ENCODE measurements at places on chromosomes 4 and X.

- DNase-seq: no peak
Measured at GRCh38 chrX:70508296-70508911, 63.8 kb downstream of the DLG3 start.

GRCh38 chr4:78513411-78513975 lies 38.1 kb upstream of the ANXA3 start:
- DNase-seq: no peak

DNA sequence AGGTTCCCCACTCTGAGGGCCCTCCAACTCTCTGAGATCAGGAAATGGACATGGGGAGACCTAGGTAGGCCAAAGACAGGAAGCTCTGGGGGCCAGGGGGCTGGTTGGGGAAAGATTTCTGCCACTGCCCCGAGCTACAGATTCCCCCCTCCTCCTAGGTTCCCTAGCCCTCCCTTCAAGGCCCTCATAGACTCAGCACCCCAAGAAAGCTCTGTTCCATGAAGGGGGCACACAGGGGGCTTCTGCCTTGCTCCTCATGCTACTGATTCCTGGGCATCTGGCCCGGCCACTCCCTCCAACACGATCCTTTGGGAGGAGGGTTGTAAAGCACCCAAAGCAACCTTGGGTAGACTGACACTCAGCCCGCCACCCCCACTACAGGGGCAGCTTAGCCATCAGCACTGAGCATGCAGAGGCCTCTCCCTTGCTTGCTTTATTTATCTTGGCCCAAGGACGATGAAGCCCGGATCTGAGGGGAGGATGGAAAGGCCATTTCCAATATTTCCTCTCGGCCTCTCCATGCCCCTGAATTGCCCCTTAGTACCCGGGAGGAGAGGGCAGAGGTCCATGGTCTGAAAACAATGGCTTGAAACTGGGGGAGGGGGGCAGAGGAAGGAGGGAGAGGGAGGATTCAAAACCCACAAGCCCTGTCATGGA lies 146.7 kb downstream of the PJA1 start:
- no peak for DNase-seq

- DNase-seq: no peak
Measured at GRCh38 chrX:12115377-12115776, 22.9 kb upstream of the FRMPD4 start.

DNA sequence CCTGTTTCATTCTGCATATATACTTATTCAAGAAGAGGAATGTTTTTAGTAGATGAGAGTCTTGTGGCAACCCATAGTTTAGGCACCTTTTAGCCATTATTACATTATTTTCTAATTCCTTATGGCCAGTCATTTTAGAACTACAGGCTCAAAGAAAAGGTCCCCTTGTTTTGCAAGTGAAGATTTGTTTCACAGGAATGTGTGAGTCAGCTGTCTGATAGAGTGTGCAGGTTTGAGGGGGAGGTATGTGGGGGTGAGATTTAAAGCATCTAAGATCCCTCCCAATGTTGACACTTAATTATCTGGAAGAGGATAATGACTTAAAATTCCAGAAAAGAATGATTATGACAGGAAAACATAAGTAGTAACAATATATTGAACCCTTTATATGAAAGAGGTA lies 495.6 kb downstream of the KCNIP4 start:
- DNase-seq: no peak

DNA sequence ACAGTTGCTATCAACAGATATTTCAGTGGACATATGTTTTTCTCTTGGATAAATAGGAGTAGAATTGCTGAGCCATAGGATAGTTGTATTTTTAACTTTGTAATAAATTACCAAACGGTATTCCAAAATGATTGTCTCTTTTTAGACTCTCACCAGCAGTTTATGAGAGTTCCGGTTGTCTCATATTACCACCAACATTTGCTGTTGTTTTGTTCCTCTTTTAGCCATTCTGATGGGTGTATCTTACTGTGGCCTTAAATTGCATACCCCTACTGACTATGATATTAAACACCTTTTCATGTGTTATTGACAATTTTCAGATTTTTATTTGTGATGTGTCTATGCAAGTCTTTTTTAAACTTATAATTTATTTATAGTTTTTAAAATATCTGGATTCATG lies 39.7 kb downstream of the SNX25 start:
- no peak for DNase-seq

- DNase-seq: no peak
Measured at GRCh38 chr4:140515423-140515822, 8.5 kb upstream of the ELMOD2 start.

DNA sequence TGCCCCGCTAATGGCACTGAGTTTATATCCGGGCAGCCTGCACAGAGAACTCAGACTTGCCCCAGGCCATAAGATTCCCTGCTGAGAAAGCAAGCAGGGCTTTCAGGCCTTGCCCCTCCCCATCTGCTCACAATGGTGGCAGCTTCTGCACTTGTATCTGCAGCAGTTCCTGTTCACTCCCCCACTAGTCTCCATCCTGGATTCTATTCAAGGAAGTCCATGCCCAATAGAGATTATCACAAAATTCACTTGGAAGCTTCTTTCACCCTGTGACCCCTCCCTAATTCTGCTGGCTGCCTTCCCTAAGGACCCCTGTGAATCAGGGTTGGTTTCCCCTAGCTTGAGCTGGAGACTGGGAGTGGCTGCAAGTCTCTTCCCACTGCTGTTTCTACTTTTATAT lies 34.5 kb upstream of the UCP1 start:
- DNase-seq: no peak

- no peak for DNase-seq
Measured at GRCh38 chr4:173499658-173500535, 30.1 kb downstream of the HAND2 start.

GRCh38 chr4:54103190-54103574 lies 3.2 kb downstream of the GSX2 start:
- no peak for DNase-seq

- no peak for DNase-seq
Measured at GRCh38 chr4:37670249-37670648, 15.9 kb downstream of the RELL1 start.

GRCh38 chr4:47485768-47486167 lies 693 bp downstream of the ATP10D start:
- DNase-seq: no peak

DNA sequence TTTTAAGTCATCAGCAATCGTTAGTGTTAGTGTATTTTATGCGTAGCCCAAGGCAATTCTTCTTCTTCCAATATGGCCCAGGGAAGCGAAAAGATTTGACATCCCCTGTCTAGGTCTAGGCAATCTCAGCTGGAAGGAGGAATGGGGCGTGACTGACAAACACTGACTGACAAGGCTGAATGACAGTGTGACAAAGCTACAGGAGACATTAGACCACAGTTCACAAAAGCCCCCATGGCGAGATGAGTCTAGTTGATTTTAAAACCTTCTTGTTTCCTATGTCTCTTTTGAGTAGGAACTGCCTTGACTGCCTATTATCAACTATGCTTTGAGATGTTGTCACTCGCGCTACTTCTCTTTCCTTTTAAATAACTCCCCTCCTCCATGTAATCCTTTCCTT lies 42.3 kb downstream of the QRFPR start:
- no peak for DNase-seq

DNA sequence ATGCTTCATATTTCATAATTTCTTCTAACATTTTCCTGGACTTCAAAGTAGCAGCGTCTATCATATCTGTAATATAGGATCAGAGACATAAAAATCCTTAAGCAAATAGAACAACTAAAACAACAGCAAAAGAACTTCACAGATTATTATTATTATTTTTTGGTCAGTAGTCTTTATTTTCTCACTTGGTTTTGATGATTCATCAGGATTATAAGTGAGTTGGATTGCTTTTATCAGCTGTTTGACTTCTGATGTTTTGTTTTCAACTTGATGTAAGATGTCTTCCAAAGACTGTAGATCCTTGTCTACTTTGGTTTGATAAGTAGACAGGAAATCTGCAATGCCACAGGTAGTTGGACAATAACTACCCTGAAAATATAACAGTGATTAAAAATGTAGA lies 623 bp downstream of the FGG start:
- DNase-seq: no peak

DNA sequence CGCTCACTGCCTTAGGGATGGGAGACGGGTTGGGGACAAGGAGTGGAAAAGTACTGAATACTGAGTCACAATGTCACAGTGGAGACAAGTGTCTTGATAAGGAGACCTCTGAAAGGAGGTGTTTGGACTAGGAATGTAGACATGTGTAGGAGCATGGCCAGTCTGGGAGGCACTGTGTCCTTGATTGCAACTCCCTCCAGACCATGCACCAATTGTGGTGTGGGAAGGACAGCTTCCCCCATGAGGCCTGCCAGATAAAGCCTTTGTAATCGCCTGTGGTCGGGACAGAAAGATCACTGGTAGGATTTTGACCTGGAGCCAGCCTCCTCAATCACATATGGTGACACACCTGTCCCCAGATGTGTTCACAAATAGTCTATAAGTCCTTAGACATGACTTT lies 64.1 kb downstream of the USP38 start:
- no peak for DNase-seq

- no peak for DNase-seq
Measured at GRCh38 chrX:15165832-15166231, 104.1 kb downstream of the ASB9 start.

DNA sequence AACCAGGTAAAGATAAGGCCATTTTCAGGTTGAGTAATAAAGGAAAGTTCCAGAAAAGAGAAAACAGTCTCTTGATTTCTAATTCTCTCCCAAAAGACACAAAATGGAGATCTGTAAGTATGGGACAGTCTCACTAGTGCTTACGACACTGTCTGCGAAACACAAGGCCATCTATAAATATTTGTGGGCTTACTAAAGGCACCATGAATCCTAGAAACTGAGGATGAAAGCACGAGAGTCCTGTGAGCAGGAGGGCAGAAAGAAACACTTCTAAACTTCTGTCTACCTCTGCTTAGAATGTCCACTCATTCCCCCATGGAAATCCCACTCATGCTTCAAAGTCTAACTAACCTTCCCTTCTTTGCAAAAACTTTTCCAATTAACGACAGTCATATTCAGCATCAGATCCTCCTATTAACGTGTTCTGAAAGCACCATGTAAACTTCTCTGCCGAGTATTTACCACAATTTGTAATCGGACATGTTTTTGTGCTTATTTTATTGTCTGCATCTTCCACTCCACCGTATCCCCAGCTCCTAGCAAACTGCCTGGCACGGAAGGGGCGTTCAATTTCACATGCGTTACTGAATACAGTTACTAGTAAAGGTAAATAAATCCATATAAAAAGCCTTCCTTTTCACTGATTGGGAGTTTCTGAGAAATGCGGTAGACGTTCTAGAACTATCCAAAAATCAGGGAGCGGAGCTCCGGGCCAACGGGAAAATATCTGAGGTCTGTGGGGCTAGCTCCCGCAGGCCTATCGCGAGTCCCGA lies 665 bp downstream of the PSMD10 start:
- DNase-seq: no peak

DNA sequence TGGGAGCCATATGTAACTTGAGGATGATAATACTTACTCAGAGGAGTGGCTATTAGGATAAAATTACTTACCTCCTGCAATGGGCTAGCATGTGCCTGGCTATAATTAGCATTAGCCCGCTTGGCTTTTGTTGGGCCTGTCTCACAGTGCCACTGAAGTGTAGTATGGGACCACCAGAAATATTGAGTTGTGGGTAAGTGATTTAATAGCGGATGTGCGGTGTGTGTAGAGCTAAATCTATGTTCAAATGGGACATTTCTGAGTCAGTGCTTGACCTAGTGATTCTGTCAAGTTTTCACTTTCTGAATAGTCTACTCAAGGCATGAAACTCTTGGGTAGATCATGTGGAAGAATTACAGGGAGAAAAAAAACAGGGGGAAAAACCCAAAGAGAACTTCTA lies 3.5 kb upstream of the CLNK start:
- no peak for DNase-seq

GRCh38 chr4:31051565-31051964 lies 331.4 kb downstream of the PCDH7 start:
- no peak for DNase-seq

GRCh38 chrX:69074726-69075125 lies 90.5 kb downstream of the PJA1 start:
- DNase-seq: no peak

GRCh38 chrX:9438933-9439494 lies 25.8 kb upstream of the TBL1X start:
- DNase-seq: no peak

DNA sequence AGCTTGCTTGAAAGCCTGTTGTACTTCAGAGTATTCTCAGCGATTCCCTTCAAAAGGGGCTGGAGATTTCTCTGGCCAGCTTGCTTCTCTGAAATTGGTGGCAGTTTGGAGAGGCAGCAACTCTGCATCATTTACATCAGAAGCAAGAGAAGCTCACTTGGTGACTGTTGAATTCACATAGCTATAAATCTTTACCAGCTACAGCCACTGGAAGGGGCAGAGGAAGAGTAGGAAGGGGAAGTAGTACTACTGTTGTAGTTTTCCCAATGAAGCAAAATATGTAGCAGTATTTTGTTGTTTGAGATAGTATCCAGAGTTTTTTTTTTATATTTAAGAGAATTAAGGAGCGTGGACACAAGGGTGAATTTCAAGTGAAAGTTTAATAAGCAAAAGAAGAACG lies 2.8 kb downstream of the TENT5D start:
- no peak for DNase-seq

DNA sequence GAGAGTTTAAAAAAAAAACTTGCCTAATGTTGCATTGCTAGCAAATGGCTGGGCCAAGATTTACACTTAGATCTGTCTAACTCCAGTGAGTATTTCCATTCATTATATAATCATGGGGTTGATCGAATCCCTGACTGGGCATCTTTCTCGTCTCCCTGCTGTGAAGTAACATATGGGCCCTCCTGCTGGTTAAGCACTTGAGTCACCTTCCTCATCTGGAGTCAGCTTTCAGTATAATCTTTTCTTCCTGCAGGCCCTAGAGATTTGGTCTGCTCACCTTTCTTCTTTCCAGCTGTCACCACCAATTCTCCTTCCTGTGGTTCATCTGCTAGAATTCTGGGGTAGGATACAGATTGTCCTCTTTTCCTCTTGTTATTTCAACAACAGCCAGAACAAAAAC lies 41.6 kb downstream of the TIGD2 start:
- DNase-seq: no peak

GRCh38 chr4:186537843-186538521 lies 17.4 kb downstream of the MTNR1A start:
- DNase-seq: no peak

DNA sequence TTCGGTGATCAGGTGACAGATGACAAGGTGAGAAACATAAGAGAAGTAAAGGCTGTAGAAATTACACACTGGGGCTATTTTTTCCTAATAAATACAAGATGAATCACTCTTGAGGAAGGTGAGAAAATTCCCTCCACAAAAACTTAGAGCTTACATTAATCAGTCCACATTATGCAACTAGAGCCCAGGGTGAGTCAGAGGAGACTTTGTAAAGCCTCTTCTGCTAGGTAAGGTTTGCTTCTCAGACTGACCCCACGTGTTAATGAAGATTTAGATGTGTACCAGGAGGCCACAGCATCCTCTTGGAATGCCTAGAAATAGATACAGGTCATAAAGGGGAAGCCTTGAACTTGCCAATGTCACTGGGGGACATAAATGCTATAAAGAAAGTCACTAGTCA lies 396.0 kb upstream of the SMIM31 start:
- no peak for DNase-seq

DNA sequence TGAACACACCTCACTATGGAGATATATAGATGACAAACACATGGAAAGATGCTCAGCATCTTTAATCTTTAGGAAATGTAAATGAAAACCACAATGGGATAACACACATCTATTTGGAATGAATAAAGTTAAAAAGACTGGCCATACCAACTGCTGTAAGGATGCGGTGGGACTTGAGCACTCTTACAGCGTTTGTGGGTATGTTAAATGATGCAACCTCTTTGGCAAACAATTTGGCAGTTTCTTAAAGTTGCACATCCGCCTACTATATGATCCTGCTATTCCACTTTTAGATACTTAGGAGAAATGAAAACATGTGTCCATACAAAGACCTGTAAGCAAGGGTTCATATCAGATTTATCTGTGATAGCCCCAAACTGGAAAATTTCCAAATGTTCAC lies 50.7 kb downstream of the MRPL1 start:
- DNase-seq: no peak

Measured in astrocyte of the cerebellum (primary cell).